ENCODE measurements at places on chromosomes 1 and 21.

GRCh38 chr1:85659174-85659573 is 49.1 kb downstream of the ZNHIT6 start:
- DNase-seq, result no peak

GRCh38 chr1:182279302-182279701 is 112.3 kb downstream of the GLUL start:
- no peak for DNase-seq

DNA sequence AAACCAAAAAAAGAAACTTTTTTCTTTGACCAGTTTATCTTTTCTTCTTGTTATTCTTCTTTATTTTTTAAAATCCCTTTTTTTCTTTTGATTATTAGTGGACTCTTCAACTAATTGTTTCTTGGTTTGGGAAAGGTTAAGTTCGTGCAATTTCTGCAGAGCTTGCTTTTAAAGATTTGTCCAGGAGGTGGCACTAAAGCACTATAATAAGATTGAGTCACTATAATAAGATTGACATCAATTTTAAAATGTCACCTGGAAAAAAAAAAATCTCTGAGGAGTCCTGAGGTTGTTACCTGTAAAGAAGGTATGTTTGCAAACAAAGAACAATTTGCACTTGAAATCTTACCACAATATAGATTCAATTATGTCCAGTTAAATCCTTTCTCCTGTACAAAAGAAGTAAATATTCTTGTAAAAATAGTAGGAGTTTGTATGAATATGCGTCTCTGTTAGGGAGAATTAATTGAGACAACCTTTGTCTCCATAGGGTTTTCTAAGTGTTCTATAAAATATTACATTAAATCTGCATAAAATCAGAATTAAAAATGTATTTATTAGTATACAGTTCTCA is 166.7 kb downstream of the ADGRL4 start:
- DNase-seq, result no peak

DNA sequence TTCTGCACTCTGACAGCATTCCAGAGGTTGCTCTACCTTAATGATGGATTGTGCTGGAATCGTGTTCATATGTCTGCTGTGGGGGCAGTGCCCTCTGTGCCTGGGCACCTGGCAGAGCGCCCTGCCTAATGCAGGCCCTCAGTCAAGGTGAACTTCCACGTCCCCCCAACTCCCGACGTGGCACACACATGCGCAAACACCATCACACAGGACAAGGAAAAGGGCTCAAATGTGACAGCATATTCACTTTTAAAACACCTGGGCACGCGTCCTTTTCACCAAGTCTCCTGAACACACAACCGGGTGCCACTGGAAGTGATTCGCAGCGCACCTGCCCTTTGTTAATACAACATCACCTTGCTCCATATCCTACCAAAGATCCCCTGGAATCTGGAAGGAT is 11.7 kb downstream of the TPRG1L start:
- no peak for DNase-seq

- no peak for DNase-seq
These were observed 14.1 kb upstream of the VWA5B1 start for GRCh38 chr1:20276485-20277159.

GRCh38 chr1:234731569-234732085 is 121.6 kb upstream of the IRF2BP2 start:
- no peak for DNase-seq

DNA sequence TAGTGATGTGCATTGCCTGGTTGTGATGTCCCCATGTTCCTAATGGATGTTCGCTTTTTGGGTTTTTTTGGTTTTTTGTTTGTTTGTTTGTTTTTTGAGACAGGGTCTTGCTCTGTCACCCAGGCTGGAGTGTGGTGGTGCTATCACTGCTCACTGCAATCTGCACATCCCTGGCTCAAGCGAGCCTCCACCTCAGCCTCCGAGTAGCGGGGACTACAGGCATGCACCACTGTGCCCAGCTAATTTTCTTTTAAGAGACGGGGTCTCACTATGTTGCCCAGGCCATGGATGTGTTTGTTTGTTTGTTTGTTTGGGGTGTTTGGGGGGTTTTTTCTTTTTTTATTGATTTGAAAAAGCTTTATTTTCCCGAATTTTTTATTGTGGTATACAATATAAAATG is 2.1 kb downstream of the COL6A2 start:
- no peak for DNase-seq

DNA sequence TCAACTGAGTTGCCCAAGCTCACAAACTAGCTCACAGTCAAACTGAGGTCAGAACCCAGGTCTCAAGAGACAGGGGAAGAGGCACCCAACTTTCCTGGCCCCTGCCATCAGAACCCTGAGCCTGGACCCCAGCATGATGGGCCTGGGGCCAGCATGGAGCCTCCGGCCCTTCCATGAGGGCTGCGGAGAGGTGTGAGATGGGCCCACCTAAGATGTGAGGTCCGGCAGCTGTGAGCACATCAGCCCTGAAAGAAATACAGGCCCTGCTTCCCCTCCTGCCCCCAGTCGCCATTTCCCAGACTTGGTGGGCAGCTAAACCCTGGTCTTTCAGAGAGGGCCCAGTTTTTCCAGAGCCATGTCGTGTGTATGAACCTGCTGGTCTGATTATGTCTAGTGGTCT is 30.6 kb downstream of the QSOX1 start:
- no peak for DNase-seq

DNA sequence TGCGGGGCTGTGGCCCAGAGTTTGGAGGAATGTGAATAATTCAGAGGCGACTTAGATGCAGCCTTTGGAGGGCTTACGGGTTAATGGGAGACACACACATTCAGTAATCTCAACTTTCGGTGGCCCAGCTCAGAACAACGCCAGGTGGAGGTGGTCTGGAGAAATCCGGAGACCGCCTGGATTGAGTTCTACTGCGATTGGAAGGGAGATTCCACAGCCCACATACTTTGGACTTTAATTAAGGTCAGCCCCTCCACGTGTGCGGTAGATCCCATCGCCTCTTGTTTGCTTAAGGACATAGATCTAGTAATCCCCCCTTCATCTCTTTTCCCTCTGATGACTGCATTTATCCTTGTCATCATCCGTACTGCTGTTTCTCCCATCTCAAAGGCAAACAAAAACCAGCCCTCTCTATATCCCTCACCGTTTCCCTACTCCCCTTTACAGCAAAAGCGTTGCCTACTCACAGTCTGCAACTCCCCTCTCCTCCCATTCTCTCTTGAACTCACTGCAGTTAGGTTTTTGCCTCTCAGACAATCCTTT is 720 bp upstream of the BSDC1 start:
- no peak for DNase-seq
